Activated CD4-positive, alpha-beta T cell treated with anti-CD3 and anti-CD28 coated beads for 4 hours (primary cell): ENCODE measurements at places on chromosomes 3 and 15.

GRCh38 chr3:27095553-27096222 is 273.5 kb downstream of the NEK10 start:
- DNase-seq: no peak

DNA sequence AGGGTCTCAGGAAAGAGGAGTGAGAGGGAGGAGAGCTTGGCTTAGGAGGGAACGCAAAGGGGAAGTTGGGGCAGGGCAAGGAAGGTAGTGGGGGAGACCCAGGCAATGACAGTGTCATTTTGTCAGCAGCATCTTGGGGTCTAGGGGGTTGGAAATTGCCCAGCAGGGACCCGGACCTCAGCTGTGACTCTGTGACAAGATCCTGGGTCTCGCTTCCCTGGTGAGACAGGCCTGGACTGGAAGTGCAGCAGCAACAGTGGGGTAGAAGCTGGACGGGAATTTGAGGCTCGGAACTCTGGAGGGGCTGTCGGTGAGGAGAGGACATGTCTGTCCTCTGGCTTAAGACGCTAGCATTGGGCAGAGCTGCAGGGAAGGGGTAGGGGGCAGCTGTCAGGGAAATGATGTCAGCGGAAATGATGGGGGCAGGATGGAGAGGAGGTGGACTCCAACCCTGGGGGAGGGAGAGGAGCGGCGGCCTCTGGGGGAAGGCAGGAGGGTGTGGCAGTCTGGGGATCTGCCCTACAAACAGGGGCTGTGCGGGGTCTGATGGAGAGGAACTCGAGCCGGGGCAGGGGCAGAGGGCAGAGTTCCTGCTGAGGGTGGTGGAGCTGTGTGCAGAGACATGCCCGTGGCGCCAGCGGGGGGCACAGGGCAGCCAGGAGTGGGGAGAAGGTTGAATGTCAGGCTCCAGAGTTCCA is 12.3 kb downstream of the ANPEP start:
- DNase-seq: no peak

GRCh38 chr3:43327582-43327979 is 41.2 kb downstream of the SNRK start:
- DNase-seq: no peak

- no peak for DNase-seq
Measured at GRCh38 chr3:51712511-51712931, 5.7 kb downstream of the GRM2 start.

- no peak for DNase-seq
Measured at GRCh38 chr3:57026944-57027343, 33.5 kb upstream of the SPATA12 start.

- peak; percentile 40 for DNase-seq
Measured at GRCh38 chr3:9397906-9398699, 688 bp downstream of the SETD5 start.

DNA sequence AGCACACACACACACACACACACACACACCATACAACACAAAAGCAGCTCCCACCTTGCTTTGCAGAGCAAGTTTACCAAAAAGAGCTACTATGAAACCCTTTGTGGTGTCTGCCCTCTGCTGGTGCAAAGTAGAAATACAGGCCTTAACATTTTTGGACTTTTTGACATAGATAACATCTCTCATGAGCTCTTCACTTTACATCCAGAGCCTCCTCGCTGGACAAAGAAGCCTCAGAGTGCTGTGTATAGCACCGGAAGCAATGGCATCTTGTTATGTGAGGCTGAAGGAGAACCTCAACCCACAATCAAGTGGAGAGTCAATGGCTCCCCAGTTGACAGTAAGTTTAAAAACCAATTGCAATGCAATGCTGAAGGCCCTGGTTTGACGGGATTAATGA is 157.9 kb downstream of the CHL1 start:
- DNase-seq: no peak

- no peak for DNase-seq
Measured at GRCh38 chr3:157201648-157202278, 41.8 kb upstream of the CCNL1 start.

- no peak for DNase-seq
Measured at GRCh38 chr3:96776818-96777217, 37.6 kb upstream of the EPHA6 start.

GRCh38 chr3:150268426-150269391 is 139.4 kb upstream of the TSC22D2 start:
- DNase-seq: no peak

- no peak for DNase-seq
Measured at GRCh38 chr3:188631291-188632010, 477.5 kb downstream of the LPP start.

- DNase-seq: no peak
Measured at GRCh38 chr3:100257586-100257985, 3.2 kb upstream of the TBC1D23 start.

DNA sequence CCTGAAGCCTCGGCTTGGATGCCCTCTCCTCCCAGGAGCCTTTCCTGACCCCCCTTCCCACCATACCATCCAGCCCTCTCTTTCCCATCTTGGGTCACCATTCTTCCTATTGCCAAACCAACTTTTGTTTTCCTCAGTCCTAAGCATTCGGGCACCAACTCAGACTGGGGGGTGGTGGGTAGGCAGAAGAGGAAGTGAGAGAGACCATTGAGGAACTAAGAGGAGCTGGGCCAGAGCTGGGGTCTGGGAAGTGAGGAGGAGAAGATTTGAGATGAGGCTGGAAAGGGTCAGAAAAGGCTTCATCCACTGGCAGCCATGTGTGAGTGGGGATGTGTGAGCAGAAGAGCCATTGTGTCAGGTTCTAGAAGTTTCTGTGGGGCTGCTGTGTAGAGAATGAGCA is 37.7 kb downstream of the TKT start:
- DNase-seq: no peak

DNA sequence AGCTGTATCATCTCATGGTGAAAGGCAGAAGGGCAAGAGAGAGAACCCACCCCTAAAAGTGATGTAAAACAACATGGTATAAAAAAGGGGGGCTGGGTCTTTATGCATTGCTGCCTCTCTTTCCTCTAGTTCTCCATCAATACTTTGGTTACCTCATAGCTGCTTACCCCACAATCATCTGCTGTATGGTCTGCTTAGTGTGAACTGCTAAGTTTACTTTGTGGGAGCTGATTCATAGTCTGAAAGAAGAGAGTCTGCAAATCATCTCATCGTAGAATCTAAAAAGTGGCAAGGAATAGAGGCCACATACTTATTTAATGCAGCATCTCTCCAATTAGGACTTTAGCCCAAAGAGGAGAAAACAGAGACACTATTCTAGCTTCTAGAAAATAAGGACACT is 546.8 kb downstream of the GBE1 start:
- no peak for DNase-seq

DNA sequence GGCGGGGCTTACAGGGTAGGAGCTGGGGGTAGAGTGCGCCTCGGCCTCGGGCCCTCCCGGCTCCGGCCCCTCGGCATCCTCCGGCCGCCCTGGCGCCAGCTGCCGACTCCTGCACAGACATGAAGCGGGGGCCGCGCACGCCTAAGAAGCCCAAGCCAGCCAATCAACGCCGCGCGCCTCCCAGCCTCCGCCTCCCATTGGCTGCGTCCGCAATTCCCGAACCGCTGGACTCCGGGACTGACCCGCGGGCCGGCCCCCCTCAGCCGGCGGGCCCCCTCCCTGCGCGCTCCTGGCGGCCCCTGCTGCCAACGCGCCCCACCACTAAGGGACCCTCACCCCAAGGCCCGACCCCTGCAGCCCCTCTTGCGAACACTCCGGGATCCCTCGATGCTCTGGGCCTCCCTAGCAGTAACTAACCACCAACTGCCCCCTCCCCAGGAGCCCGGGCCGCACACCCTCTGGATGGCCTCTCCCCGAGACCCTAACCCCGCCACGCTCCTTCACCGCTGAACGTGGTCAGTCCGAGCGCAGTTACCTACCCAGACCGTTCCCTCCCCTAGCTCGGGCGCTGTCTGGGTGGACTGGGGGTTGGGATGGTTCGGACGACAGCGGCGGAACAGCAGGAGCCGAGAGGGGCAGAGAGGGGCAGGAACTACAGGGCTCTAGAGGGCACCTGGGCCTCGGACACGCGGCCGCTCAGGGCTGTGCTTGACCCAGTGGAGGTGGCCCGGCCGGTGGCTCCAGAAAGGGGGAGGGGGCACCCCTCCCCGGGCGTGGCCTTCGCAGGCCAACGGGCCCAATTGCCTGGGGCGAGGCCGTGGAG is 5.0 kb downstream of the GATA2 start:
- DNase-seq: peak; percentile 22

GRCh38 chr3:193982258-193982659 is 153.7 kb upstream of the HES1 start:
- no peak for DNase-seq

GRCh38 chr3:23115171-23115877 is 87.8 kb upstream of the UBE2E2 start:
- DNase-seq: no peak

DNA sequence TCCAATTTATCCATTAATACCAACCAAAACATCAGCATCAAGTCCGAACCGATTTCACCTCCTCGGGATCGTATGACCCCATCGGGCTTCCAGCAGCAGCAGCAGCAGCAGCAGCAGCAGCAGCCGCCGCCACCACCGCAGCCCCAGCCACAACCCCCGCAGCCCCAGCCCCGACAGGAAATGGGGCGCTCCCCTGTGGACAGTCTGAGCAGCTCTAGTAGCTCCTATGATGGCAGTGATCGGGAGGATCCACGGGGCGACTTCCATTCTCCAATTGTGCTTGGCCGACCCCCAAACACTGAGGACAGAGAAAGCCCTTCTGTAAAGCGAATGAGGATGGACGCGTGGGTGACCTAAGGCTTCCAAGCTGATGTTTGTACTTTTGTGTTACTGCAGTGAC is 20.8 kb downstream of the LYSMD4 start:
- DNase-seq: no peak

DNA sequence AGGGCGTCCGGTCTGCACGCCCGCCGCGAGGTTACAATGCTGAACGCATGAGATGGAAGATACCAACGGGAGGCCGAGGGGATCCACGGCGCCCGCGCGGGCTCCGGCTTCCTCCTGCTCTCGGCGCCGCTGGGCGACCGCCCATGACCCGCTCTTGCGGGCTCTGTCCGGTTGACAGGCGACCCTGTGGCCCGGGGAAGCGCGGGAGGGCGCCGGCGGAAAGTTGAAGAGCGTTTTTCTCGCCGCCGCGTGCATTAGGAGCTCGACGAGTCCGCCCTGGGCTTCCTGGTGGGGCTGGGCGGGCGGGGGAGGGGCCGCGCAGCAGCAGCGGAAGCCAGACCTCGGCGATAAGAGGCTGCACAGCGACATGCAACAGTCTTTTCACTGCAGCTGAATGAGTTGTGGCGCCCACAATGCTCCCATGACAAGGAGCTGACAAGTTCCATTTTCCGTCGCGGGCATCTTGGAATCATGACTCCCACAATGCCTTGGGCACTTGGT is at the start of gene MBNL1:
MBNL1 (plus strand) TSS at position 375 of the 501 bp plus-strand sequence. CDS start 31,265 bp downstream, outside the sequence.
- DNase-seq: peak; percentile 78

DNA sequence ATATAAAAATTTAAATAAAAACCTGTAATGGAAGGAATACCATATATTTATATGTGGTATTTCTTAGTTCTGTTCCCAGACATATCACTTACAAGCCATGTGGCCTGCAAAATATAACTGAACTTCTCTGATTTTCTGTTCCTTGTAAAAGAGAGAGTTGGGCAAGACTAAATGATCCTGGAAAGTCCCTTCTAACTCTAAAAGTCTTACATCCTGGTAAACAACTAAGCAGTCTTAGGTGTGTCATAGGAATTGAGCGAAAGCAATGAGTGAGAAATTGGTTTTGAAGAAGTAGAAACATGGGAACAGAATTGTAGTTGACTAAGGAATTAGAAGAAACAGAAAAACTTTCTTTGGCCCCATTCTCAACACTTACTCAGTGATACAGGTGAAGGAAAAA is 25.3 kb upstream of the IL20RB start:
- DNase-seq: no peak

- DNase-seq: no peak
Measured at GRCh38 chr3:61522060-61522459, 39.3 kb upstream of the PTPRG start.

- no peak for DNase-seq
Measured at GRCh38 chr3:111311709-111312235, 230.2 kb upstream of the CD96 start.

GRCh38 chr3:117762621-117763037 is 1053.0 kb downstream of the TUSC7 start:
- DNase-seq: no peak

DNA sequence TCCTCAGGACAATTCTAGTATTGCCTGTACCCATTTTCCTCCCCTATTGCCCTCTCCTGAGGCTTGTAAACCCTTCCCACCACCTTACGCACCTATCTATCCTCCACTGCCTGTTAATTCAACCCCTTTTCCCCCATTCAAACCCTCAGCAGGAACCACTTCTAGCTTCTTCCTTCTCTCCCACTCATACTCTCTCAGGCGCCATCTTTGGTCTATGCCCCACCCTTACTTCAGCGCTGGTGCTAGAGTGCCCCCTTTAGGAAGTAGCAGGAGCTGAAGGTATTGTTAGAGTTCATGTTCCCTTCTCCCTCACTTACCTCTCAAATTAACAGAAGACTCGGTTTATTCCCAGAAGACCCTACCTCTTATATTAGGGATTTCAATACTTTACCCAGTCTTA is 121.8 kb upstream of the NLGN1 start:
- no peak for DNase-seq

- no peak for DNase-seq
Measured at GRCh38 chr3:115697263-115698053, 74.1 kb downstream of the GAP43 start.

GRCh38 chr15:44024155-44024554 is 170.9 kb downstream of the FRMD5 start:
- no peak for DNase-seq

DNA sequence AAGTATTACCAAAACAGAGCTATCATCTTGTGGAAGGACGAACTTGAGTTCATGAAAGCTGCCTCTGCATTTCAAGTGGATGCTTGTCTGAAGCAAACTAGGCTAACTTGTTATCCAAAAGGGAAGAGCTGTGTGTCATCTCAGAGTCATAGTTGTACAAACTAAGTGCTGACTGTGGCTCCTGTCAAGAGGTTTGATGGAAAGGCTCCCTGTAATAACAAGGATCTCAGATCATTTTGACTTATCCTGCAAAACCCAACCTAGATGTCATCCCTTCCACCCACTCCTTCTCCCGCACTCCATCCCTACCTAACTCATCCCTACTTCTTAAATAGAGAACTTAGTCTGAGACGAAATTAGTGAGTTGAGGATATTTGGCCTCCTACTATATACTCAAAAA is 110.8 kb downstream of the NR2E3 start:
- no peak for DNase-seq

DNA sequence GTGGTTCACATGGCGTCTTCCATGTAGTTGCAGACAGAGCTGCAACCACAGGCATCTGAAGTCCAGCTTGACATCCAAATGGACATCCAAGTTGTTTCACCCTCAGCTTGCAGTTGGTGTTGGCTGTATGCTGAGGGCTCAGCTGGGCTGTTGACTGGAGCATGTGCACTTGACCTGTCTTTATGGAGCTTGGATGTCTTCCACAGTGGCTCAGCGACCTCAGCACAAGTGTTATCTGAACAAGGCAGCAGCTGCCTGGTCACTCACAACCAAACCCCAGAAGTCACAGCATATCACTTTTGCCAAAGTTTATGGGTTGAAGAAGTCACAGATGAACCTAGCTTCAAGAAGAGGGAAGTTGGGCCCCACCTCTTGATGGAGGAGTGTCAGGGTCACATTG is 92.9 kb downstream of the TPRA1 start:
- no peak for DNase-seq

- no peak for DNase-seq
Measured at GRCh38 chr3:81554801-81555200, 206.6 kb downstream of the GBE1 start.

- DNase-seq: no peak
Measured at GRCh38 chr15:42182961-42183360, 25.1 kb downstream of the VPS39 start.
